Thymus (tissue), 14 donors: ENCODE measurements at places on chromosomes 5 and 9. TPM values are rescaled to one million over a fixed set of nuclear protein-coding genes. Genes with fewer than 3 reads are reported as not detected.
A peak's percentile ranks its signal among the peaks of the same experiment; 100 is the strongest.

NEUROG1 gene
- polyA plus RNA-seq = 0.32 TPM

IL4 gene
- polyA plus RNA-seq = 0.59 TPM

FAM13B gene
- 16.9 TPM for polyA plus RNA-seq

CMYA5 gene
- polyA plus RNA-seq = 7.2 TPM

DNA sequence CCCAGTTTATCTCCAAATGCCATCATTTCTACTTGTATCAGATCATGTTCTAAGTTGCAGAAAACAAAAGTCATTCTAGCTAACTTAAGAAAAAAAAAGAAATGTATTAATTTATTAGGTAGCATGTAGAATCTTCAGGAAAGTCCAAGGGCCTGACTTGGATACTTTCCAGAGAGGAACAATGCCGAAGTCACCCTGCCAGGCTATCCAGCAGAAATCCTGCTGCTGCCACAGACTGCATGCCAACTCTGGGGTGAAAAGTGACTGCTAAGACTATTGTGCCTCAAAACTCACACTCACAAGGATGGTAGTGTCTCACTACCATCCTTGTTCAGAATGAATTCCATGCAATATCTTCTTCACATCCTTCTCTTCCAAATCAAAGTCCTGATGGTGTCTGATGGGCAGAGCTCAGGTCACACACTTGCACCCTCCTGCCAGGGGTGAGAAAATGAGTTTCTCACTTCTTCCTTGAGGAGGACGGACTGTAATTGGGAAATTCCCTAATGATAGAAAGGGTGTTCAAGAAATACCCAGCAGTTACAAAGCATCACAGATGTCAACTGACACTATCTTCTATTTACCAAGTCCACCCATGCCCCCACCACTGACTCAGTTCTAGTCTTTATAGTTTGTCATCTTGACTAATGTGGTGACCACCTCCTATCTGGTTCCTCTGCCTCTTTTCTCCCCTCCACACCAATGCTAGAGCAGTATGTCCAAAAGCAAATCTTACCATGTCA, 279.4 kb downstream of the CWC27 start:
- H3K4me3 ChIP-seq = no peak overlapping the region
- no peaks in the 10 kb centered on the region for H3K27me3 ChIP-seq
- no peaks in the 10 kb centered on the region for H3K4me1 ChIP-seq
- no peaks in the 10 kb centered on the region for H3K36me3 ChIP-seq
- no peak overlapping the region for H3K27ac ChIP-seq

GRCh38 chr9:34374905-34375552, 1.7 kb downstream of the MYORG start:
- H3K4me1 ChIP-seq = peaks cover 39% of the 10 kb centered on the region
- no peak for DNase-seq
- peaks cover 86% of the 10 kb centered on the region for H3K27me3 ChIP-seq
- no peaks in the 10 kb centered on the region for H3K36me3 ChIP-seq

DNA sequence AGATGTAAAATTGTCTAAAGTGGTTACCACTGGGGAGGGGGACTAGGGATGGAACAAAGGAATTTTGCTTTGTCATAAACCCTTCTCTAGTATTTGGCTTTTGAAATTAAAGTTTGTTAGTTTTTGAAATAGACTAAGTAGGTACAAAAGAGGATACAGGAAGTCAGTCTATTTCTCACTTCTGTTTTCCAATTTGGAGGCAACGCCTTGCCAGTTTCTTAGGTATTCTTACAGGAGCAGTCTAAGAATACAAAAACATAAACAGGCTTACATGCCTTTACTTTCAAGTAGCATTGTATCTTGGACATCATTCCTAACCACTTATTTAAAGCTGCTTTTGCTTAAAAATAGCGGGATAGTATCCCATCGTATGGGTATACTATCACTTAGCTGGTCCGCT, 34.4 kb downstream of the ALG2 start:
- no peaks in the 10 kb centered on the region for H3K36me3 ChIP-seq
- H3K4me1 ChIP-seq = peaks cover 9% of the 10 kb centered on the region
- no peaks in the 10 kb centered on the region for H3K27me3 ChIP-seq
- no peak for DNase-seq
- no peak overlapping the region for H3K4me3 ChIP-seq
- H3K27ac ChIP-seq = no peak overlapping the region

GRCh38 chr9:4258320-4259090, 41.4 kb downstream of the GLIS3 start:
- H3K27me3 ChIP-seq = no peaks in the 10 kb centered on the region
- no peak overlapping the region for H3K27ac ChIP-seq
- no peak overlapping the region for H3K4me3 ChIP-seq
- DNase-seq = no peak
- no peaks in the 10 kb centered on the region for H3K4me1 ChIP-seq

GRCh38 chr9:83144492-83144891, 81.5 kb upstream of the RASEF start:
- H3K27me3 ChIP-seq = no peaks in the 10 kb centered on the region
- H3K4me1 ChIP-seq = no peaks in the 10 kb centered on the region
- no peak for DNase-seq
- H3K27ac ChIP-seq = no peak overlapping the region
- no peaks in the 10 kb centered on the region for H3K36me3 ChIP-seq
- H3K4me3 ChIP-seq = no peak overlapping the region

DNA sequence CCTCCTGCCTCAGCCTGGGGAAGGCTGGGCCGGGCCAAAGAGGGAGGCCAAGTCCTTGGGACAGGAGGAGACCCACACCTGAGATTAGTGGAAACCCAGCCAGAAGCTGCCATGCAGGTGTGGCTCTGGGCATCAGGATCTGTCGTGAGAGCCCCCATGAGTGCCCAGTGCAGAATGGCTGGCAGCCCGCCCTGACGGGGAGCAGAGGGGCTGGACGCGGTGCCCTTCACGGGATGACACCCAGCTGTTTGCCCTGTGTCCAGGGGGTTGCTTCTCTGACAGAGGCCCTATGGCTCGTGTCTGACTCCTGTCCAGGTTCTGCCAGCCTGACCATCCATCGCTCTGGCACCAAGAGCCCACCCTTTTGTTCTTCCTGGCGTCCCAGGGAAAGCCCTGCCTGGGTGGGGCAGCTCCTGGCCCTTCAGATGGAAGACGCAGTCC, 8.5 kb downstream of the DIPK1B start:
- H3K4me1 ChIP-seq = no peaks in the 10 kb centered on the region
- DNase-seq = no peak
- H3K27ac ChIP-seq = no peak overlapping the region
- H3K4me3 ChIP-seq = no peak overlapping the region
- H3K36me3 ChIP-seq = peaks cover 49% of the 10 kb centered on the region

- DNase-seq = no peak
- H3K4me1 ChIP-seq = no peaks in the 10 kb centered on the region
- no peak overlapping the region for H3K4me3 ChIP-seq
- no peak overlapping the region for H3K27ac ChIP-seq
Observed at GRCh38 chr5:10736354-10736753, 24.7 kb downstream of the DAP start.

- H3K27ac ChIP-seq = peak overlapping the region; percentile 45
- no peak overlapping the region for H3K4me3 ChIP-seq
- H3K36me3 ChIP-seq = no peaks in the 10 kb centered on the region
- no peaks in the 10 kb centered on the region for H3K4me1 ChIP-seq
- no peaks in the 10 kb centered on the region for H3K27me3 ChIP-seq
Observed at GRCh38 chr5:160287378-160288051, 24.8 kb downstream of the CCNJL start.

DNA sequence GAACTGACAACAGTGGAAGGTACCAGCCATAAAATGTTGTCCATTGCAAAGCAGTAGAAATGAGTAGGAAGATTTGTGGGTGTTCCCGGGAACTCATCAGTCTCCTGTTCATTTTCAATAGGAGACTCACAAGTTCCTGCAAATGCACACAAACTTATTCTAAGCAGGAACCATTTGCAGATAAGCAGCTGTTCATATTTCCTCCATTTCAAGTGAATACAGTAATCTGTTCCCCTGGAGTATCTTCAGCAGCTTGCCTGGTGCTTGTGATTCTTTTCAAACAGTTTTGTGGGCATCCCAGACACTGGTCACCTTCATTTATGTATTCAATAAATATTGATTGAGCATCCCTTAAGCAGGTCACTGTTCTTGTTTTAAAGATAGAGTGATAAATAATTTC, 1315.5 kb upstream of the C9orf72 start:
- H3K27me3 ChIP-seq = no peaks in the 10 kb centered on the region
- no peaks in the 10 kb centered on the region for H3K36me3 ChIP-seq
- DNase-seq = no peak
- H3K4me1 ChIP-seq = no peaks in the 10 kb centered on the region
- no peak overlapping the region for H3K27ac ChIP-seq
